ENCODE measurements at places on chromosomes 4 and X. TPM values are rescaled to one million over a fixed set of nuclear protein-coding genes. Genes with fewer than 3 reads are reported as not detected.

GRCh38 chr4:143587703-143588102 lies 74.2 kb downstream of the SMARCA5 start:
- H3K27ac ChIP-seq = no peak overlapping the region
- H3K27me3 ChIP-seq = no peaks in the 10 kb centered on the region
- H3K36me3 ChIP-seq = no peaks in the 10 kb centered on the region
- H3K4me3 ChIP-seq = no peak overlapping the region

DNA sequence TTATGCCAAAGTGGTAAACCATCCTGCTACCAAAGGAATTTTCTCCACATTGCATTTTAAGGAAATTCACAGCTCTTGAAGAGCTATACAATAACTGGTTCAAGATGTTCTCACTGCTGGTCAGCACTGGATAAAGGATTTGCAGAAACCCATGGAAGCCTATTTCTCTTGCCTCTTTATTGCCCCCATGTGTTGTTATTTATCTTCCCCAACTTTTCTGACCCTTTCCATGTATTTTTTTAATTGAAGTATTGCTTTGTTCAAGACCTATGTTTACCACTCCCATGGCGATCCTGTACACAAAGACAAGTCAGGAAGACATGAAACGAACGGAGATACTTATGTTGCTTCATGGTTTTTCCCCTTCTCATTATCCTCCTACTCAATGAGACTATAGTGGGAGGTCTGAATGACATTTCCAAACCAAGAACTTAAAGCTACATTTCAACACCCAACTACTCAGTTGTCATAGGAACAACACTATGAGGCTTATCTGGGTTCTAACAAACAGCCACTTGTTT lies 566.4 kb upstream of the DIPK2B start:
- DNase-seq = peak; percentile 64
- peaks cover 64% of the 10 kb centered on the region for H3K36me3 ChIP-seq
- H3K27ac ChIP-seq = peak overlapping the region; percentile 97
- H3K4me3 ChIP-seq = peak overlapping the region; percentile 90
- no peaks in the 10 kb centered on the region for H3K27me3 ChIP-seq

DGAT2L6 gene
- total RNA-seq = not detected

TRIM61 gene
- not detected for total RNA-seq

GRCh38 chrX:101191217-101191750 lies 28.3 kb upstream of the DRP2 start:
- H3K4me1 ChIP-seq = no peaks in the 10 kb centered on the region
- H3K36me3 ChIP-seq = no peaks in the 10 kb centered on the region
- H3K4me3 ChIP-seq = peak overlapping the region; percentile 53
- no peak overlapping the region for H3K27ac ChIP-seq
- no peaks in the 10 kb centered on the region for H3K27me3 ChIP-seq

CENPVL3 gene
- not detected for total RNA-seq

- no peaks in the 10 kb centered on the region for H3K36me3 ChIP-seq
- no peaks in the 10 kb centered on the region for H3K27me3 ChIP-seq
- H3K4me1 ChIP-seq = peaks cover 70% of the 10 kb centered on the region
- H3K4me3 ChIP-seq = no peak overlapping the region
- peak overlapping the region; percentile 93 for H3K27ac ChIP-seq
Observed at GRCh38 chrX:154044091-154044490, 24.4 kb upstream of the IRAK1 start.

GRCh38 chr4:155419266-155419665 lies 42.5 kb upstream of the MAP9 start:
- H3K27me3 ChIP-seq = no peaks in the 10 kb centered on the region
- H3K36me3 ChIP-seq = no peaks in the 10 kb centered on the region
- no peak overlapping the region for H3K4me3 ChIP-seq
- H3K27ac ChIP-seq = no peak overlapping the region

- H3K27ac ChIP-seq = no peak overlapping the region
- no peak overlapping the region for H3K4me3 ChIP-seq
- no peak for DNase-seq
- no peaks in the 10 kb centered on the region for H3K27me3 ChIP-seq
- H3K4me1 ChIP-seq = no peaks in the 10 kb centered on the region
Observed at GRCh38 chrX:116972362-116972761, 509.6 kb upstream of the CT83 start.

TRO gene
- 15.0 TPM for total RNA-seq

- no peak overlapping the region for H3K27ac ChIP-seq
- H3K4me1 ChIP-seq = peaks cover 47% of the 10 kb centered on the region
- H3K4me3 ChIP-seq = no peak overlapping the region
- H3K36me3 ChIP-seq = no peaks in the 10 kb centered on the region
- DNase-seq = no peak
- H3K27me3 ChIP-seq = no peaks in the 10 kb centered on the region
Observed at GRCh38 chr4:124201636-124202035, 510.9 kb downstream of the ANKRD50 start.

DNA sequence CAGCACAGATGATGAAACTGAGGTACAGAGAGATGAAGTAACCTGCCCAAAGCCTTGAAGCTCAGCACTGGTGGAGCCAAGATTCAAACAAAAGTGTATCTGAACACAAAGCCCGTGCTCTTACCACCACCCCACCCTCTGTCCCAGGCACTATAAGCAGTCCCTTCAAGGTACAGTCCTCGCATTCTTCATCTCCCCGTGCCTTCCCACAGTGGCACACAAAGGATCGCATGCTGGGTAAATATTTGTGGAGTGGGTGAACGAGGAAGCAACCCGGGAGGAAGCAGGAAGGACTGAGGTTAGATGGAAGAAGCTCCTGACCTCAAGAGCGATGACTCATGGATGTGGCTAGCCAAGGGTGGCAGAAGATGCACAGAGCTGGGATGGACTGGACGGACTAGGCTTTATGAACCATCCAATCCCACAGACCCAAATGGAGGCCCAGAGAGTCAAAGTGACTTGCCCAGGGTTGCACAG lies 18.4 kb downstream of the IQSEC2 start:
- no peaks in the 10 kb centered on the region for H3K36me3 ChIP-seq
- no peaks in the 10 kb centered on the region for H3K27me3 ChIP-seq
- no peak overlapping the region for H3K4me3 ChIP-seq
- peak overlapping the region; percentile 62 for H3K27ac ChIP-seq
- DNase-seq = peak; percentile 79

GAGE12J gene
- not detected for total RNA-seq

GRCh38 chr4:3829956-3830773 lies 64.0 kb downstream of the ADRA2C start:
- H3K4me3 ChIP-seq = no peak overlapping the region
- no peaks in the 10 kb centered on the region for H3K36me3 ChIP-seq
- no peak overlapping the region for H3K27ac ChIP-seq
- H3K27me3 ChIP-seq = peaks cover 18% of the 10 kb centered on the region

PGAM4 gene
- not detected for total RNA-seq

- H3K4me1 ChIP-seq = no peaks in the 10 kb centered on the region
- H3K27me3 ChIP-seq = no peaks in the 10 kb centered on the region
- no peak overlapping the region for H3K27ac ChIP-seq
- H3K36me3 ChIP-seq = no peaks in the 10 kb centered on the region
- H3K4me3 ChIP-seq = no peak overlapping the region
Observed at GRCh38 chr4:179530958-179531357, 2088.7 kb upstream of the AGA start.

GRCh38 chrX:11765449-11765848 lies 7.4 kb downstream of the MSL3 start:
- 0 out of 2 replicates have a peak, but pooled peaks cover 4% of the 10 kb centered on the region for H3K4me1 ChIP-seq
- H3K27me3 ChIP-seq = no peaks in the 10 kb centered on the region
- H3K27ac ChIP-seq = no peak overlapping the region
- H3K36me3 ChIP-seq = peaks cover 27% of the 10 kb centered on the region
- H3K4me3 ChIP-seq = no peak overlapping the region

- no peak overlapping the region for H3K4me3 ChIP-seq
- H3K27me3 ChIP-seq = no peaks in the 10 kb centered on the region
- no peaks in the 10 kb centered on the region for H3K36me3 ChIP-seq
- DNase-seq = no peak
- H3K4me1 ChIP-seq = peaks cover 30% of the 10 kb centered on the region
Observed at GRCh38 chr4:177185579-177185978, 124.1 kb upstream of the NEIL3 start.

DNA sequence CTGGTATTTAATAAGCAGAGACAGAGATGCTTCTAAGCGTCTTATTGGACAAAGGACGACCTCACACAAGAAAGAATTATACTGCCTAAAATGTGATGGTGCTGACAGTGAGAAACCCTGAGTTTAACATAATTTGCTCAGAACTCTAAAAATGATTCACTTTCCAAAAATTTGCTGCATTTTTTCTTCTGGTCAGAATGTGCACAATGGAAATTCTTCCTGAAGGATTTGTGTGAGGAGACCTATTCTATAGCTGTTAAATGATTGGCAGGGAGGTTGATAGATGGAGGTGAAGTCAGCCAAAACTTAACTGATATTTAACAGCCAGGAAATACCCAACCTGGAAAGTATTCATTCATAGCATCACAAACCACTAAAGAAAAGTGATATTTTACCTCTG lies 1.7 kb downstream of the MAGEC3 start:
- H3K4me3 ChIP-seq = no peak overlapping the region
- no peak for DNase-seq
- no peaks in the 10 kb centered on the region for H3K36me3 ChIP-seq
- H3K27ac ChIP-seq = no peak overlapping the region
- H3K27me3 ChIP-seq = no peaks in the 10 kb centered on the region

WNK3 gene
- total RNA-seq = 0.63 TPM

DNA sequence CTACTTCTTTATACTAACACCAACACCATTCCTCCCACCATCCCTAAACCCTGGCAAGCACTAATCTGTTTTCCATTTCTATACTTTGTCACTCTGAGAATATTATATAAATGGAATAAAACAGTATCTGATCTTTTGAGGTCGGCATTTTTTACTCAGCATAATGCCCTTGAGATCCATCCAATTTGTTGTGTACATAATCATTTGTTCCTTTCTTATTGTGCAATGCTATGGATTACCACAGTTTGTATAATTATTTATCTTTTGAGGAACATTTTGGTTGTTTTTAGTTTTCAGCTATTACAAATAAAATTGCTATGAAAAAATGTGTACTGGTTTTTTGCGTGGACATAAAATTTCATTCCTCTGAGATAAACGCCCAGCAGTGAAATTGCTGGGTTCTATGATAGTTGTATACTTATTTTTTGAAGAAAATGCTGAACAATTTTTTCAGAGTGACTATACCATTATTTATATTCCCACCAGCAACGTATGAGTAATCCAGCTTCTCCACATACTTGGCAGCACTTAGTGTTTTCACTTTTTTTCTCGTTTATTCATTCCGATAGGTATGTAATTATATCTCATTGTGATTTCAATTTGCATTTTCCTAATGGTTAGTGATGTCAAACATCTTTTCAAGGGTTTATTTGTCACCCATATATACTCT lies 154.3 kb upstream of the DCAF8L1 start:
- no peak overlapping the region for H3K27ac ChIP-seq
- H3K27me3 ChIP-seq = no peaks in the 10 kb centered on the region
- DNase-seq = no peak
- H3K4me1 ChIP-seq = no peaks in the 10 kb centered on the region
- no peaks in the 10 kb centered on the region for H3K36me3 ChIP-seq

GRCh38 chrX:107541244-107541643 lies 87.1 kb upstream of the PRPS1 start:
- peak; percentile 6 for DNase-seq
- no peak overlapping the region for H3K4me3 ChIP-seq
- H3K4me1 ChIP-seq = no peaks in the 10 kb centered on the region
- H3K27ac ChIP-seq = no peak overlapping the region
- no peaks in the 10 kb centered on the region for H3K36me3 ChIP-seq

DNA sequence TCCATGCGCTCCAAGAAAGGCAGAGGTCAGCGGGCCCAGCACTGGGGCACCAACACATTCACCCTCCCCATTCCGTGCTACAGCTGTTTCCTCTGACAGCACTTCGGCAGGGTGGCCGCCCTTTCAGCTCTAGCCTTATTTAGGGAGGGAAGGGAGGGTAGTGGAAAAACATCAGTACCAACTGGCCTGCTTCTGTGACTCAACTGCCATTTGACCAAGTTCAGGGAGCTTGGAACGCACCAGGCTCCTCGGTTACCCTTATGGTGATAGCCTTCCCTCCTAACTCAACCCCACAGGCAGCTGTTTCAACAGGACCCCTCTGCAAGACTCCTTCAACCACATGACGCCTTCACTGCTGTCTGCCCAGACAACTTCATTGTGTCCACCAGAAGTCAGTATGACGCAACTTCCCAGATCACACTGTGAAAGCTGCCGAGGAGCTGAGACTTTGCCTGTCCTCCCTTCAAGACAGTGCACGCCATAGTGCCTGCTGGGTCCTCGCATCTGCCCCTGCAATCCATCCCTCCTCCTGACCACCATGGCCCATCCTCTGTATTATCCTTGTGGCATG lies 132.2 kb downstream of the AFAP1 start:
- peaks cover 43% of the 10 kb centered on the region for H3K4me1 ChIP-seq
- H3K36me3 ChIP-seq = peaks cover 49% of the 10 kb centered on the region
- no peak for DNase-seq
- H3K4me3 ChIP-seq = no peak overlapping the region

- H3K36me3 ChIP-seq = no peaks in the 10 kb centered on the region
- DNase-seq = no peak
- H3K27ac ChIP-seq = no peak overlapping the region
- no peak overlapping the region for H3K4me3 ChIP-seq
- H3K27me3 ChIP-seq = no peaks in the 10 kb centered on the region
Observed at GRCh38 chr4:123843137-123843536, 446.5 kb downstream of the SPRY1 start.

DRD5 gene
- not detected for total RNA-seq

LUZP4 gene
- not detected for total RNA-seq

DNA sequence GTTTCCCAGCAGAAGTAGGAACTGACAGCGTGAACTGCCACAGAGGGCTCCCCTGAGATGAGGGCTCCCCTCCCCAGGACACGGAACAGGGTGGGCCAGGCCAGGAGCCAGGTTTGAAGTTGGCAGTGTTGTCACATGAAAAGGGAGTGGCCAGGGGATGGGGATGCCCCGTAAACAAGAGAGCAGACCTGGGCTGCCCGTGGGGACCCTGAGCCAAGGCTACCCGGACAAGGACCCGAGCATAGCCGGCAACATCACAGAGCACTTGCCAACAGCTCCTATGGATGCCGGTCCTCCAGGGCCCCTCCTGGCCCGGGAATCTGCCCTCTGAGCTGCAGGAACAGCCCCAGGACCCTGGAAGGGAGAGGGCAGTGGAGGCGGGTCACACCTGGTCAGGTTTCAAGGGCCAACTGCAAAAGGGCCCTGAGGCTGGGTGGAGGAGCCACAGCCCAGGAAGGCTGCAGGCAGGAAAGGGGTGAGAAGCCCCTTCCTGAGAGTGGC lies 102.1 kb downstream of the CPZ start:
- H3K27me3 ChIP-seq = peaks cover 32% of the 10 kb centered on the region
- H3K36me3 ChIP-seq = no peaks in the 10 kb centered on the region
- no peak for DNase-seq
- H3K4me1 ChIP-seq = no peaks in the 10 kb centered on the region
- no peak overlapping the region for H3K4me3 ChIP-seq
- no peak overlapping the region for H3K27ac ChIP-seq

- H3K4me3 ChIP-seq = no peak overlapping the region
- H3K27me3 ChIP-seq = no peaks in the 10 kb centered on the region
- 0 out of 2 replicates have a peak, but pooled peaks cover 4% of the 10 kb centered on the region for H3K36me3 ChIP-seq
- no peak overlapping the region for H3K27ac ChIP-seq
- DNase-seq = no peak
Observed at GRCh38 chr4:77815636-77816035, 3.5 kb downstream of the CNOT6L start.

HAUS3 gene
- total RNA-seq = 10.2 TPM

Measured in GM23248 (cell line).